ENCODE measurements at places on chromosomes 5 and 9.
A peak's percentile ranks its signal among the peaks of the same experiment; 100 is the strongest.

DNA sequence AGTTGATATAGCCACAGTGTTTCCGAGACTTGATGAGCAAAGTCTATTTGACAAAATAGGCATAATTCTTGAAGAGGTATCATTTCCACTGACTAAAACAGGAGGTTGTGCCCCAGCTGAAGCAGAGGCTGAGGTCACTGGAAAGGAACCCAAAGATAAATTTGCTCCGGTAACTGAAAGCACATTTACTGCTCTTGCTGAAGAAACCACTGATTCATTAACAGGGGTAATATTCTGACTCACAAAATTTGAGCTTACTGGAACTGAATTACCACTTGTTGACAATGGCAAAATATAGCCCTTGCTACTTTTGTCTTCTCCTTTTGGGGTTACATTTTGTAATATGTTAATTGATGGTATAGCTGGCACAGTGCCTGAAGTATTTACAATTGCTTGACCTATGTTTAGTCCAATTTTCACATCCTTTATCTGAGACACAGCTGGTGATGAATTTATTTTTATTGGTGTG lies 30.2 kb downstream of the MLANA start:
- no peak for DNase-seq

- no peak for DNase-seq
These were observed 81.4 kb upstream of the COL5A1 start for GRCh38 chr9:134560206-134560605.

- DNase-seq, result no peak
These were observed 63.3 kb upstream of the ZFR start for GRCh38 chr5:32507738-32508434.

DNA sequence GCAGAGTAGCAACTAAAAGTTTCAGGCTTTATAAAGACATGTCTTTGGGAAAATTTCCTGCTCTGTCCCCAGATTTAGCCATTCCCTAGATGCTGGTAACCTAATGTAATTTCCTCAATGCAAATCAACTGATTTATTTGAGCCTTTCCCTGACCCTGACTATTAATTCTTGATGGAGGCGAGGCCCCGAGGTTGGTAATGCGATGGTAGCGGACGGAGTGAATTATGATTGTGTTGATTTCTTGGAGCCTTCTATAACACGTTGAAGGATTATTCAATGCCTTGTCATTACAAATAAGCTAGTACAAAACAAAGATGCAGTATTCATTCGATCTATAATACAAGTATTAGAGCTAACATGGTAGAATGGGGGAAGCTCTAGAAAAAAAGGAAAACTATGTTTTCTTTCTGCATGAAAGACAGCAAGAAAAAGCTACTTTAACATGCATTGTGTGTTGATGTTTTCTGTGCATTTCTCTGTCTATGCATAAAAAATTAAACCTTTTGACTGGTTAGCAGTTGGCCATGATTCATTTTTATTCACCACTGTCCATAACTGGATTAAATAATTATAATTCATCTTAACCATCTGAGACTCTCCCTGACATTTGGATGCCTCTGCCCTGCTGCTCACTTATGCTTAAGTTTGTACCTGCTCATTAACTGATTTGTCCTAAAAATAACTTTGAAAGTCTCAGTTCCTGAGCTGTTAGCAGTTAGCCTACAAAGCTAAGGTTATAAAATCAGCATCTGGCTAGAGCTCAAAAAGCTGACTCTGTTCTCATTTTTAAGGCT lies 490.2 kb upstream of the NUDT12 start:
- DNase-seq, result no peak

GRCh38 chr5:51172903-51173626 lies 210.2 kb upstream of the ISL1 start:
- no peak for DNase-seq

DNA sequence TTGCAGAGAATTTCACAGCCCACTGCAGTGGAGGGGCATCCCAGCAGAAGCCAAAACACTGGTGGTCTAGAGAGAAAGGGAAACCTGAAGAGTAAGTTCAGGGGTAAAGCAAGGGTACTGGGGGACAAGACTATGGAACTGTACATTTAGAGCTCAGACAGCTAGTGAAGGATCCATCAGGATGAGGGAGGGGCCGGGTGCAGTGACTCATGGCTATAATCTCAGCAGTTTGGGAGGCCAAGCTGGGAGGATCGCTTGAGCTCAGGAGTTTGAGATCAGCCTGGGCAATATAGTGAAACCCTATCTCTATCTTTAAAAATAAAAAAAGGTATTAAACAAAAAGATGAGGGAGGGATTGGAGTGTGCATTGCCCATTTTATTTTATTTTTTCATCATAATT lies 7.8 kb upstream of the ANKH start:
- no peak for DNase-seq

- DNase-seq, result no peak
These were observed 568.5 kb downstream of the PDE4D start for GRCh38 chr5:59325070-59325469.

DNA sequence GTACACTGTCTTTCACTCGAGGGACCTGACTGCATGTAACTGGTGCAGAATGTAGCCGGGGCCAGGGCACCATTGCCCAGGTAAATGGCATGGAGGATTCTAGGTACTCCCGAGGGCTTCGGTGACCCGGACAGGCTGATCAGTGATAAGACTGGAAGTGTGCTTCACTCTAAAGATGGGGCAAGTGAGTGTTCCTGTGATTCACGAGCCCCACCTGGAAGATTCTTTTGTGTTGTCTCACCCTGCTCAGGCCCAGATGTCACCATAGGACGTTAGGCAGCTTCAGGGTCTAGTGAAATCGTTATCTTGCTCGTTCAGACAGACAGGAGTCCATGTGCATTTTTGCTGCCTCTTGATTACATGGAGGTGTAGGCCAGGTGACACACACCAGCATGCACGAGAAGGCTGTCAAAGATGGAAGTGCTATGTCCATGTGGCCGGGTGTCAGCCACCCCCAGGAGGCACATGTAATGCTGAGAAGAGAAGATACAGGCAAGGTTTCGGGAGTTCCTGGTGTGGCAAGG lies 73.9 kb downstream of the WNK2 start:
- DNase-seq, result no peak

DNA sequence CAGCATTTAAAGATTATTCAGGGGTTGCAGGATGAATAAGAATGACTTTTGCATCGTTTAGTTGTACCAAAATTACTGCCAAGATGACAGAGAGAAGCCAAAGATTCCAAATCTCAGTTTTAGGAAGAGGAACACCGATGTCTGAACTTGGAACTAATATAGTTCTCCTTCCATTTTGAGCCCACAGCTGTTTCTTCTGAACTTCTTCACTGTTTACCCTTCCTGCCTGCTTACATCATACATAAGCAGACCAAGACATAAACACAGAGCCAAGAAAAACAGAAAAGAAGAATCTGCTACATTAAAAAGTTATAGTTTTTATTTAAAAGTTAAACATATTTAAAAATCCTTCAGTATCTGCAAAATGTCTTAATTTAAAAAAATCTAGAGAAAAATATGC lies 146.9 kb upstream of the RAPGEF1 start:
- no peak for DNase-seq

GRCh38 chr5:38556088-38556598 lies 303 bp downstream of the LIFR start:
- DNase-seq, result no peak

GRCh38 chr9:110143950-110144545 lies 63.9 kb downstream of the C9orf152 start:
- no peak for DNase-seq

GRCh38 chr5:73913971-73914370 lies 288.0 kb downstream of the ARHGEF28 start:
- no peak for DNase-seq

DNA sequence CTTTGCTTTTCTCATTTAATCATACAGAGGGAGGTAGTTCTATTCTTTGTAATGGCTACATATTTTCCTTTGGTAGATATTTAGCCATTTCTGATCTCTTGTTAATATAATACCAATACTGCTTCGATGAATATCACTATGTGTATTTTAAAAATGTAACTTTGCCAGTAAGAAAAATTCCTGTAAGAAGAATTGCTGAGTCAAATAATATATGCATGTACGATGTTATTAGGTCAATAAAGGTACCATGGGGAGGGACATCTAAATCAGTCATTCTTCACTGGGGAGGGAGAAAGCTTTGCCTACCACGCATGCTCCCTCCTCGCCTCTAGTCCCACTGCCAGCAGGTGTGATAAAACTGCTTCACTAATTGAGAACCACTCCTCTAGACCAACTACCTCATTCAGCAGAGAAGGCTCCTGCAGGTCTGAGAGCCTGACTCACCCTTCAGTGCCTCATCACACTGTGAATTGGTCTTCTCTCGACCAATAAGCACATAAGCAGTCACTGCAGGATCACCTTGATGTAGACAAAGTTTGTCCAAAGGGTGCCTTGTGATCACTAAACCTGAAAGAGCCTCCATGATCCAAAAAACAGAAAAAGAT lies 56.1 kb upstream of the TBCA start:
- DNase-seq, result no peak

DNA sequence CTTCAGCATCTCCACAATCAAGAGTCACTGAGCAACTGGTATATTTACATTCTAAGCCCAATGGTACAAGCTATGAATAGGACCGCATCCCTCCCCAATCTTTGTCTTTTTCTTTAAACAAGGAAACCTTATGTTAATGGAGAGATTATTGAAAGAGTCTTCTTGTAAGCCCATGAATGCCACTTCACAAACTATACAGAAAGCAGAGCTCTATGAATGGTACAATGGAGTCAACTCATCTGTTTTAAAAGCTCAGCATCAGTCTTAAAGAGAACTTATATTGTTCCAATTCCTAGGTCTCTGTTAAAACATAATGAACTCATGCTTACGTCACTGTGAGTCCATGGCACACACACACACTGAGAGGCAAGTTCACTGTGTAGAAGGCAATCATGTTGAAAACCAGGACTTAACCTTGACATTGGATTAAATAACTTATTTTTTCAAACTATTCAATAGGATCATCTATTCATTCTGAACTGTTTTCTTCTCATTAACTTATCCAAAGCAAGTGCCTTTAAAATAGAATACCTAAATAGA lies 4.5 kb downstream of the NREP start:
- no peak for DNase-seq

- DNase-seq, result no peak
These were observed 371.0 kb downstream of the CSNK1G3 start for GRCh38 chr5:123882965-123883345.

DNA sequence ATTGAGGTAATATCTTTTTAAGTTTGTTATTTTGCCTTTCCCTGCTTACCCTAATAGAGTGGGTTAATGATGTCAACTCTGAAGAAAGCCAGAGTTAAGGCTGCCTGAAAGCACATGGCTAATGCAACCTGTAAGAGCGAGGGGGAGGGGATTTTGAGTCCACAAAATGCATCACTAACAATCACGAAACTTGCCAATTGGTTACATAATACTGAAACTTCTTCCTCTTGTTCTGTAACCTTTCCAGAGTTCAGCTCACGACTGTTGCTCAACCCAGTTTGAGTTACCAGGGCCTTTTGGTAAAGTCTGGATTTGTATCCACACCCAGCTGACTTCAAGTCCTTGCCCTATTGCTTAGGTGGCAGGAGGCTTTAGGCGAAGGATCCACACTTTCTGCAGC lies 308.8 kb downstream of the EFNA5 start:
- DNase-seq, result no peak

DNA sequence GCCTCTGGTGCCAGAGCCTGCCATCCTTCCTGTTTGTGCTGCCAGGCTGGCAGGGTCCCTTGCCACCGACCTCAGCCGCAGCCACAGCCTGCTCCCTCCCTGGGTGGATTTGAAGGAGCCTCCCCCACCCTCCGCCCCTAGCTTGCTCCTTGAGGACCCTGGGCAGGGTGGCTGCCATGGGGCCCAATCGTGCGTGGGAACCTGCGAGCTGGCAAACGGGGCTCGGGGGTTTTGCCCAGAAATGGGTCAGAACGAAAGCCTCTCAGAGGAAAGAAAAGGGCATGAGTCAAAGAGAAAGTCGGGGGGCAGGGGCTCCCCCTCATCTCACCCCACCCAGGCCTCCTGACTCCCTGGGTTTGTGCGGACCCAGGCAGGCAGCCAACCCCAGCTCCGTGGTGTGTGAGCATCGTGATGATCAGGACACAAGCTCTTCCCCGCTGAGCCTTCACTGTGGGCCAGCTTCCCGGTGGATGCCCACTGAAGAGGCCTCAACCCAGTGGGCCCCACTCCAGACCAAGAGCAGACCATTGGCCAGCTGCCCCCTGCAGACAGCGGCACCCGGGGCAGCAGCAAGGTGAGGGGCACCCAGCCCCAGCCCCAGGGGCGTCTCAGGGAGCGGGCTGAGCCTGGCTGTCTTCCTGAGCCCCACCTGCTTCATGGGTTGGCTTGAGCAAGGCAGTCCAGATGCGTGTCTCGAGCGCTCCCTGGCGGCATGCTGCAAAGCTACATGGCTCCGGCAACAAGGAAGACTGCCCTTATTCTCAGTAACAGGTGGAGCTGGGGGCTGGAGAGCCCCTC lies 3.0 kb upstream of the FUT7 start:
- DNase-seq, result peak; percentile 70

- no peak for DNase-seq
These were observed 21.9 kb downstream of the MACROH2A1 start for GRCh38 chr5:135376961-135377624.

DNA sequence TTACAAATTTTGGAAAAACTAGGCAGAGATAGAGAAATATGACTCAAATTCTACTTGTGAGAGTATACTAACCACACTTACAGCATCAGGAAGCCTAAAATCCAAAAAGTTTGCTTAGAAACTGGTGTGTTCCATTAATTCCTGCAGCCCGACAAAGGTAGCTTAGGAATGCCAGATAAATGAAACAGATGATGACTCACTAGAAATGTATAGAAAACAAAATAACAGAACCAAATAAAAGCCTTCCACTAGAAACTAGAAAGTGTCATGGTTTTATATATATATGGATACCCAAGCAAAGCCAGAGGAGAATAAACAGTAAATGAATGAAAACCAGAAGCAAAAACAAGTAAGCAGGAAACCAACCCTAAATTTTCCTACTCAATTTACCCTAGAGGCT lies 272.2 kb upstream of the PRDM9 start:
- DNase-seq, result no peak

DNA sequence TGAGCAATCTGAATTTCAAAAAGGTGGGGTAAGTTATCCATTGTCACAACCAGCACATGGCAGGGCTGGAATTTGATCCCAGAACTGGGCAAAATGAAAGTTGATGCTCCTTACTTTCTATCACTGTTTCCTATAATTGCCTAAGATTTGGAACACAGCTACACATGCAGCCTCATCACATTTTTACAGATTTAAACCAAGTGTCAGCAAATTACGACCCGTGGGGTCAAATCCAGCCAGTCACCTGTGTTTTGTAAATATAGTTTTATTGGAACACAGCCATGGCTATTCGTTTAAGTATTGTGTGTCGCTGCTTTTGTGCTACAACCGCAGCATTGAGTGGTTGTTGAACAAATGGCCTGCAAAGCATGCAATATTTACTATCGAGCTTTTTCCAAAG lies 94.3 kb downstream of the SREK1 start:
- no peak for DNase-seq

- DNase-seq, result peak; percentile 14
These were observed 932 bp downstream of the SLC12A2 start for GRCh38 chr5:128084228-128085167.

Measured in activated naive CD8-positive, alpha-beta T cell treated with anti-CD3 and anti-CD28 coated beads, Interleukin-2, amount 50 U/mL, for 16 hours (primary cell).